ENCODE measurements at places on chromosomes 4 and X.
A peak's percentile ranks its signal among the peaks of the same experiment; 100 is the strongest.

DNA sequence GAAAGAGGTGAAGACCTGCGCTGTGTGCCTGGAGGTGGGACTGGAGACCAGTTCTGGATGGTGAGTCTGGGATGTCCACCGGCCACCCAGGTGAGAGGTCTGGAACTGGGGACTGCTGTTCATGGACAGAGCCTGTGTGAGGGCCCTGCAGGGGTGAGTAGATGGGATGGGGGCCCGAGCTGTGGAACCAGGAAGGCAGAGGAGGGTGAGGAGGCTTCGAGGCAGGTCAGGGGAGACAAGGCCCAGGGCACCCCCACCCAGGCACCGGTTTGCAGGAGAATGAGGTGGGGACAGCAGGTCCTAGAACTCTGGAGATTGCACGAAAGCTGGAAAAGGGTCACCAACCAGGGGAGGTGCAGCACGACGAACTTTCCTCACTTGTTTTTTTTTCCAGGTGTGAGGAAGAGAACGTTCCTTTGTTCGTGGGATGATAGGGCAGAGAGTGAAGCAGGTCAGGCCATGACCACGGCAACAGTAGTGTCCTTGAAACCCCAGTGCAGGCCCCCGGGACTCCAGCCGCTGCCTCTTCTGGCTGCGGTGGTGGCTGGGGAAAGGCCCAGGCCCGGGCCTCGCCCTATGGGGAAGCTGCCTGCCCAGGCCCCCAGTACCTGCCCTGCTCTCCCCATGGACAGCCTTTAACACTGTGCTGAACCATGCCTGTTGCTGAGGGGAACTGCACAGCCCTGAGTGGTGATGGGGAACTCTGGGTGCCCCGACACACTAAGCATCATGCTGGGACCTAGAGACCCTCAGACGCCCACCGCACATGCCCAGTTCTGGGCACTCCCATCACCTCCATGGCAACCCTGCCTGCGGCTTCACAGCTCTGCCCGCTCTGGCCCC is 22.9 kb downstream of the TNIP2 start:
- no peak for DNase-seq

- no peak for DNase-seq
These were observed 125.3 kb upstream of the FAM9C start for GRCh38 chrX:13169684-13170083.

GRCh38 chr4:107270614-107271013 is 234.5 kb upstream of the DKK2 start:
- no peak for DNase-seq

GRCh38 chr4:24862073-24862751 is 50.6 kb downstream of the CCDC149 start:
- DNase-seq, result no peak

DNA sequence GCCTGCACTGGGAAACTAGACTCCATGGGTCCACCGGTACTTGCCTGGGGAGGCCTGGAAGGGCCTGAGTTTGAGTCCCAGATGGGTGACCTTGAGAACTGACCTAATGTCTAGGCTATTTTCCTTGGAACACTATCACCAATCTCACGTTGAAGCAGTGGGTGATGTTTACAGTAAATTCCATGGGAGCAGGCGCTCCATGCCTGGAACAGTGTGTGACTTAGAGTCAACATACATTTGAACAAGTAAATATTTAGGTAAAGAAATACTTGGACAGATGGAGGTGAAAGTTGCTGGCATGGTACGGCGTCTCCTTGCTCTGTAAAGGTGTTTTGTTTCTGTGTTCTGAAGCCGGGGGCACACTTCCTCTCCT is 47.5 kb downstream of the TBC1D14 start:
- DNase-seq, result no peak

- peak; percentile 49 for DNase-seq
These were observed 236.7 kb downstream of the FRAS1 start for GRCh38 chr4:78293821-78294301.

GRCh38 chrX:94455782-94456181 is 781.8 kb downstream of the FAM133A start:
- DNase-seq, result no peak

DNA sequence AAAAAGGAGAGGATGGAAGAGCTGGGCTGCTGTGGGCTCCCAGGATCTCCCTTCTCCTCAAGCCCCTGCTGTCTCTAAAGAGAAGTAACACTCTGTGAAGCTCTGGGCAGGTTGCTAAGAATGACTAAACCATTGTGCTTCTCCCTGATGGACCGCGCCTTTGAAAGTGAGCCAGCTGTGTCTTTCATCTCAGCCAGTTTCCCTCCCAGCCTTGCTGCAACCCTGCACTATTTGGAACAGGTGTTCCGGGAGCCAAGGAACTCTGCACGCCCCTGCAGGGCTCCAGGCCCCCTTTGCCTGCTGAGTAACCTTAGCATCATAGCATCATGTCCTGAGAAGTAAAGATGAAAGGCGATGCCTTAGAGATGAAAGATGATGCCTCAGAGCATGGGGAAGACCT is 39.7 kb downstream of the SMIM20 start:
- no peak for DNase-seq

DNA sequence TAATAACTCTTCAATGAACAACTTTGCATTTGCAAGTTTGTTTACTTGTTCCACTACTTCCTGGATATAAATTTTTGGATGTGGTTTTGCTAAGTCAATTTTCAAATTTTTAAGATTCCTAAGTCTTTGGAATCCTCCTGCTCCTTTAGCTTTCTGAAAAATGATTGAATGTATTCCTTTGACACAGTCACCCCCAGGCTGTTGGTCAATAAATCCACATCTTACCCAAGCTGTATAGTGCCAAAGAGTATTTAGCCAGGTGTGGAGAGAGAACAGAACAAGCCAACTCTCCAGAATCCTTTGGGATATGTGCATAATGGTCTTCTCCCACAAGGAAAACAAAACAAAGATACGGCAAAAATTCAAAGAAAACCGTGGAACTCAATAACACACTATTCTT is 56.9 kb upstream of the INTU start:
- no peak for DNase-seq

DNA sequence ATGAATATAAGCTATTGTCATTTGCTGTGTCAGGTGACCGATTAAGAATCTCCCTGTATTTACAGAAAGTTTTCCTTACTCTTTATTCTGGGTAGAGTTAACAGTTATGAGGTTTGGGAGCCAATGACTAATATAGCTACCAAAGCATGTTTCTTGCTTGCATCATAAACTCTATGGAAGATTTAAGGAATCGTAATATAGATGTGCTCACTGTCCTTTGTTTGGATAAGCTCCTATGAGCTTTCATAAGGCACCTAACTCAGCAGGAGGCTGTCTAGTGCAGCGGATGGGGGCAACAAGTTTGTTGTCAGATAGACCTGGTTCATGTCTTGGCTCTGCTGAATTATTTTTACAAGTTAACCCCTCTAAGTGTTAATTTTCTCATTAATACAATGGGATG is 75.0 kb upstream of the PAQR3 start:
- DNase-seq, result no peak

GRCh38 chrX:40683245-40683644 is 35.9 kb upstream of the CXorf38 start:
- DNase-seq, result no peak

- DNase-seq, result no peak
These were observed 38.0 kb upstream of the TMPRSS11F start for GRCh38 chr4:68167706-68168105.

DNA sequence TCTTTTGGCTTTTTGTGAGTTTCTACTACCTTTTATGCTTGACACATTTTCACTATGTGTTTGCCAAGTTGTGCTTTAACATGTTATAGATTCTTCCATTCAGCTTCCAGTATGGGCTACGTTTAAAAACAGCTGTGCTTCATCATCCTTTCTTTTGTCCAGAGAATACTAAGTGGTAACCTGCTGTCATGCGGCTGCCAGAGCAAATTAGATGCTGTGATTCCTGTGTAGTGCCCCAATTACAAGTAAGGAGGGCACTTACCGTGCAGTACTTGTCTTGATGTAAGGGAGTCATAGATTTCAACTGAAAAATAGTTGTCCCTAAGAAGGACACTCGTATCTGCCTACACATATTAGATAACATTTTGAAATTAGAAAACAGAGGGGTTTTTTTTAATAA is 531.8 kb upstream of the GALNTL6 start:
- no peak for DNase-seq

DNA sequence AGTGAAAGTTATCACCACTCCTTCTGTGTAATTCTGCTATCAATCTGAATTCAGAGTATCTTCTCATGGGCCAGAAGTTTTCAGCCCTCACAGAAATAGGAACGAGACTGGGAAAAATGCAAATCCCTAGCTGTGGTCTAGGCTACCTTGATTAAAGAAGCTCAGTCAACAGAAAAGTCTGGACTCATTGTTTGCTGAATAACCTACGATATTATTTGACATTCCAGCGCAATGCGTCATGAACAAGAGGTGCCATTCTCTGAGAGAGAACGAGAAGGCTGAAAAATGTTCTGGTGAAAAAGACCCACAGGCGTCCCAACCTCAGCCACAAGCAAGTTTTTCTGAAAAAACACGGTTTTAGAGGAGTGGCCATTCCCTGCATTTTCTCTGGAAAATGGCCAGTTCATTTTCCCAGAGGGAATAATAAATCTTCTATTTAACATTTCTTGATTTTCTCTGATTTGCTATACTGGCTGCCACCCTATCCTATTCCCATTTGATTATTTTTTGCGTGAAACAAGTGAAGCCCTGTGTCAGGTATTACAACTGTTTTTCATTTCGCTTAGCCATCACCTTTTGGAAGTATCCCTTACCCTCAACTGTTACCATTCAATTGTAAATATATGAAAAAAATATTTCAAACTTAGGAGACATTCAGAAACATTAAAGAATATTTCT is 1117.6 kb upstream of the PRKX start:
- no peak for DNase-seq

- DNase-seq, result no peak
These were observed 65.6 kb downstream of the UBA6 start for GRCh38 chr4:67635331-67635730.

- no peak for DNase-seq
These were observed 109.6 kb downstream of the TNIP2 start for GRCh38 chr4:2646396-2647149.

DNA sequence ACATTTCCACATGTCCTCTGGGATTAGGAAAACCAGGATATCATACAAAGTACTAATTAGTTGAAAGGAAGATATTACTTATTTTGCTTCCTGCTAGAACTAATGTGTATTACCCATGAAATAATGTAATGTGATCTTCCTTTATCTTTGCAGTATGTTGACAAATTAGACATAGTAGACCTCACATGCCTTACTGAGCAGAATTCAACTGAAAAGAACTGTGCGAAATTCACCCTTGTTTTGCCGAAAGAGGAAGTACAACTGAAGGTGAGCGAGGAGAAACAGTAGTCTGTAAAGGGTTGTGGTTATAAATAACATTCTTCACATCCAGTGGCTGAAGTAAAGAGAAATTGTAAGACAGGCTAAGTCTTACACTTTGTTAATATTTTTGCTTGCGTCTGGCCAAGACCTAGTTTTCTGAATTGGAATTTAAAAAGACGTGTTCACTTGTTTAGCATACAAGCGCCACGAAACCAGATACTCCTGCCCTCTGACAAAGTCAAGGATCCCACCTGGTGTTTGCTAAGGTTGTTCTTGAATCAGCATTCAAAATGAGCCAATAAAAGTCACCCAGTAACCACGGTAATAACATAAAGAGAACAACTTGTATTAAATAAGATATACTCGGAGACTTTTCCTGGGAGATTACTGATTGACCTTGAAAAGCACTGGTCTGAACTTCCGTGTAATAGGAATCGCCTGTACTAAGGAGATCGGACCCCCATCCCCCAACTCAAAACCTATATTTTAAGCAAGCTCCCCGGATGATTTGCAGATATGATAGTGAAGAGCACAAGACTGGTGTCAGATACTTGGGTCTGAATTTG is 16.9 kb downstream of the STAP1 start:
- DNase-seq, result no peak

GRCh38 chr4:67922697-67923096 is 38.9 kb upstream of the TMPRSS11D start:
- no peak for DNase-seq

- no peak for DNase-seq
These were observed 10.3 kb downstream of the STAP1 start for GRCh38 chr4:67568820-67569219.

- DNase-seq, result no peak
These were observed 20.0 kb downstream of the MID2 start for GRCh38 chrX:107845625-107846024.

- no peak for DNase-seq
These were observed 168.5 kb upstream of the DMD start for GRCh38 chrX:33379839-33380238.

DNA sequence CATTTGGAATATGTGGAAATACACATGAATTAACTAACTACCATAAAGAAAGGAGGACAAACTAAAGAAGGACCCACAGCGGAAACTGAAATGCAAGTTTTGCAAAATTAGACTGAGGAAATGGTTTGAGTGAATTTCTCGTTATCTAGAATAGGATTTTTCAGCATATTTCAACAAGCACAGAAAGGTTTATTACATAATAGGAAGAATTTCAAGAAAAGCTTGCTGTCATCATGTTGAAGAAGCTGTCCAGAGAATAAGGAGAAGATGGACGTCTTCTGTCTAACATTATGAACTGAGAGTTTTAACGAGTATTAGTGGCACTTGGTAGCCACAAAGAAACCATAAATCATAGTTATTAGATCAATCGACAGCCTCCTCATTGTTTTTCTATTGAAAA is 45.0 kb downstream of the TEC start:
- no peak for DNase-seq

- DNase-seq, result peak; percentile 2
These were observed at the start of gene KLHL13 for GRCh38 chrX:118116713-118117550. Gene KLHL13, minus strand, starts transcription at chrX:118116810. Its CDS starts 88,337 bp downstream, at chrX:118028473.

DNA sequence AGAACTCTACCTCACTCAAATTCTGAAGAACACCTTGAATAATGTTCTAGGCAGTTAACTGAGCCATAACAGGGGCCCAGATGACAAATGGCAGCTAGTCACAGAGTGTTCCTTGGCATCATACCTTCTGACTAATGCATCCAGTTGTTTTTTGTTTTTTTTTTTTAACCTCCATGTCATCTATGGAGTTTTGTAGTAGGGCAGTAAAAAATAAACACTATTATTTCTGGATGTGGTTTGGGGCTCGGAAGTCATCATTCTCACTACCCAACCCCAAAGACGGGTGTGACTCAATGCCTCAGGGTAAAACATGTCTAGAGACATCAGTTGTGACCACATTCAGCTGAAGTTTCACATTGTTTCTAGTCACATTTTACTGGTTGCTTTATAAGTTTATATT is 31.2 kb upstream of the MCF2 start:
- no peak for DNase-seq

DNA sequence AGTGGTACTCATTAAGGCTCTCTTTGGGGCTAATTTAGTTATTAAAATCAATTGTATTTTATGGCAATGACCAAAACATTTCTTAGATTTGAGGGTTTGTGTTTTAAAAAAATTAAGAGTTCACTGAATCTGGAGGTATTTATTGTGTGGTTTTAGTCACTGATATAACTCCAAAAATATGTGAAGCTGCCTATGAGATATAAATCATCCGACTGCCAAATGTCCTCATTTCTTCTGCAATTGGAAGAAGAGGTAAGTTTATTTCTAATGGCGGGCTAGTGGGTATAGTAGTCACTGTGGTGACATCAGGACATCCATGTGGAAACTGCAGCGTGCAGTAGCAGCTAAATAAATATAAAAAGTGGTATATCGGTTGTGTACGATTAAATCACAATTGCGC is 205.5 kb downstream of the MID1 start:
- peak; percentile 0 for DNase-seq

All from amniotic stem cell (primary cell).